H1 (cell line): ENCODE measurements at places on chromosomes 3 and 15. TPM values are rescaled to one million over a fixed set of nuclear protein-coding genes. Genes with fewer than 3 reads are reported as not detected.

DNA sequence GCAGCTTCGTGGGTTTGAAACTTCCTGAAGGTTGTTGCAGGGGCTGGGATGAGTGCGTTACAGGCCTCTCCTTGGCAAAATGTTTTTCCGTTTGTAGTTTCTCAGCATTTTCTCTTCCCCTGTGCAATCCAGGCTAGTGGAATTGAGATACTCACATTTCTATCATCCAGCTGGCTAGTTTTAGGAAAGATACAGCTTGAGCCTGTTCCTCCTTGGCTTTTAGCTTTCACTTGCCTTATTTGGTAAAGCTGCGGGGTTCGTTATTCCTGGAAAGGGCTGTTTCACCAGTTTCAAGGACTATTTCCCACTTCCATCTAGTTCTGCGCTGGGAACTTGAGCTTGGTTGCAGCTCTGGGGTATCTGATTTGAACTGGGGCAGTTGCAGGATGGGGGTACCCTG lies 90.3 kb downstream of the ITPR1 start:
- no peak for DNase-seq

Gene TMEM158
- total RNA-seq: 30.3 and 35.5 TPM in 2 replicates

Gene DYNLT2B
- 9.7 and 10.9 TPM in 2 replicates for total RNA-seq

GRCh38 chr3:159149633-159150032 lies 347.8 kb downstream of the MFSD1 start:
- no peak for DNase-seq

- no peak for DNase-seq
These were observed 440.9 kb downstream of the RBMS3 start for GRCh38 chr3:29721789-29722188.

DNA sequence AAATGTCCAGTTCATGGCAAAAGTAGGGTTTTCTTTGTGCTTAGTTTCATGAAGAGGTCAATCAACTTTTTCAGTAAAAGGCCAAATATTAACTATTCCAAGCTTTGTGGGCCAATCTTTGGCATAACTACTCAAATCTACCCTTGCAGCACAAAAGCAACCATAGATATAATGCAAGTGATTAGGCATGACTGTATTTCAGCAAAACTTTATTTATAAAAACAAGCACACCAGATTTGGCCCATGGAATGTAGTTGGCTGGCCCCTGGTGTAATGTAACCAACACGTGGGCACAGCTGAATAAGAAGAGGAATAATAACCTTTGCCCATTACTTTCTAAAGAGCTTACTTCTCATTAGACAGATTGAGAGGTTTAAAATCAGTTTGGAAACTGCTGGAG lies 50.6 kb downstream of the CASR start:
- DNase-seq: no peak

- no peak for DNase-seq
These were observed 303.6 kb downstream of the LSAMP start for GRCh38 chr3:116141724-116142123.

Gene RTP3
- 0.33 TPM in 1 of 2 replicates, not detected in the other for total RNA-seq

DNA sequence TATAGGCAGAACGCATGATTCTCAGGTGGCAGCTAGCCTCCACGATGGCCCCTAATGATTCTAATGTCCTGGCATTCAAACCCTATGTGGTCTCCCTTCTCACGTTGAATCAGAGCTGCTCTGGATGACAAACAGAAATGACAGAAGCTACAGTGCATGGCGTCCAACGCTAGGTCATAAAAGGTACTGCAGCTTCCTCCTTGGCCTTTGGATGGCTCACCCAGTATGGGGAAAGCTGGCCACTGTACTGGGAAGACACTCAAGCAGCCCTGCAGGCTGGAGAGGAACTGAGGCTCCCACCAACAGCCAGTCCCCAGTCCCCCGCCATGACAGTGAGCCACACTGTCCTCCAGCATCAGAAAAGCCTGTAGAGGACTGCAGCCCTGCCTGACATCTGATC lies 286.3 kb downstream of the FAM43A start:
- DNase-seq: no peak

Gene SEMA6D
- total RNA-seq: 2.2 and 3.7 TPM in 2 replicates

DNA sequence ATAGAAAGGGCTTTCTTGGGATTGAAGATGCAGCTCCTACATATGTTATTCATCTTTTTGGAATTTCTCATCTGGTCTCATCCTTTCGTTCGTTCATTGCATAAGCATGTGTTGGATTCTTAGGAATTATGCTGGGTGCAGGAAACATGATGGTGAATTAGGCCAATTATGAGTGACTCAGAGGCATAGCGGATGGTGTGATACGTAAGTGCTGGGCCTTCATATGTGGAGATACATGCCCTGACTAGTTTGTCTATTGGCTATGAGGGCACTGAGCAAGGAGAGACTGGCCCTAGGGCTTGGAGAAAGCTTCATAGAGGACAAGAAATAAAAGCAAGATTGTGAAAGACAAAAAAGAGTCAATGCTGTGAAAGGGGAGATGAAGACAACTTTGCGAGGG lies 235.1 kb downstream of the MYRIP start:
- no peak for DNase-seq

GRCh38 chr15:89654301-89654761 lies 936 bp downstream of the KIF7 start:
- no peak for DNase-seq

Gene POMGNT2
- 13.6 and 15.6 TPM in 2 replicates for total RNA-seq

DNA sequence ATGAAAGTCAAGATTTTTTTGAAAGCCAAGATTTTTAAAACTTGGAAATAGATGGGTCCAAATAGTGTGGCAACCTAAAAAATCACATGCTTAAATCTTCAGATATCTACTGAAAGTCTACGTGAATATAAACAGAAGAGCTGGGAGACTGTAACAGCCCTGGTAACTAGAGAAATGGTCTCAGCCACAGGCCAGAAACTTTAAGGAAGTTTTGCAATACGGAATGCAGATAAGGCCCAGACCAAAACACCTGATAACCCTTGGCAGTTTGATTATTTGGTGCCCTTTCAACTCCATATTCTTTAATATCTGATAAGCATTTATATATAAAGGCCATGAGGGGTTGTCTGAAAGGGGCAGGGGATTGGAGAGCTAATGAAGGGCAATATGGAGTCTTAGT lies 537.3 kb upstream of the TGFBR2 start:
- no peak for DNase-seq

GRCh38 chr3:30189900-30190299 lies 416.5 kb upstream of the TGFBR2 start:
- no peak for DNase-seq

Gene SERPINI2
- total RNA-seq: 0.25 and 0.26 TPM in 2 replicates

DNA sequence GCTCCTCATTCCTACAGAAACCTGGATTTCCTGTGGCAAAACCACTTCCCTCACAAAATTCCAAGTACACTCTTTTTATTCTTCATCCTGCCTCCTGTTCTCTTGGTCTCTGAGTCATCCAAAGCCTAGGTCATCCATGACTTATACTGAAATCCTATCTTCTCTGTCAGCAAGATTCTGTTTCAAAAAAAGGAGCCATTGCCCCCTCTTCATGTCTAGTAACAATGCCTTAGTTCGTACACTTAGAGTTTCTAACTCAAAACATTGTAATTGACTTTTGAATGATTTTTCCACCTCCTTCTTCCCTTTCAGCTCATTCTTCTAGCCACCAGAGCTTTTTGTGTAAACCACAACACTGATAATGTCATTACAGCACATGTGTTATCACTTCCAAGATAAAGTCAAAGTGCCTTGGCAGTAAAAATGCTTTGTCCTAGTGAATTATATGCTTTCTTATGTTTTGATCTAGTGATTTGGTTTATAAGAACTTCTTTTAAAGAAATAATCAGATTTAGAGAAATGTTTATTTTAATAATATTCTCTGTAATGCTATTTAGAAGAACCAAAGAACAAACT lies 256.5 kb upstream of the NECTIN3 start:
- no peak for DNase-seq

DNA sequence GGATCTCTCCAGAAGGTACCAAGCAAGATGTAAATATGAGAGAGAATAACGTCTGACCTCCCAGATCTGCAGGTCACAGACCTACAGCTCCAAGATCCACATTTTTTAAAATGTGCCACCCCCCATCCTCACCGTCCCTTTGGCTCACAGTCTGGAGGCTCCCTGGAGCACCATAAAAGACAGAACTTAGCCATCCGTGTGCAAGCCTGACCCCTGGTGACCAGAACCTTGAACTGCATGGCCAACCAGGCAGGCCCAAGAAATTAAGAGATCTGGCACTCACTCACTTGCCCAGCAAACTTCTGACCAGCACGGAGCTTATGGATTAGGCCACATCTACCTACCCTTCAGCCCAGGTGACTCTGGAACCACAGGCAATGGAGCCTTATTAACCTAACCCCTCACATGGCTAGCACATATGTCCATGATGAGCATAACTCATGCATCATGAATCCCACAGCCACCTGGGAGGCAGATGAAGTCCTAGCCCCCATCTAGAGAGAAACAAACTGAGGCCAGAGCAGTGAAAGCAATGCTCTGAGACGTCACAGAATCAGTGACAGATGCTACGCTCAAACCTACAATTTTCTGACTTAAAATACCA lies 275.3 kb downstream of the UACA start:
- DNase-seq: peak; percentile 87

Gene SPTBN5
- total RNA-seq: 0.84 and 1.1 TPM in 2 replicates

DNA sequence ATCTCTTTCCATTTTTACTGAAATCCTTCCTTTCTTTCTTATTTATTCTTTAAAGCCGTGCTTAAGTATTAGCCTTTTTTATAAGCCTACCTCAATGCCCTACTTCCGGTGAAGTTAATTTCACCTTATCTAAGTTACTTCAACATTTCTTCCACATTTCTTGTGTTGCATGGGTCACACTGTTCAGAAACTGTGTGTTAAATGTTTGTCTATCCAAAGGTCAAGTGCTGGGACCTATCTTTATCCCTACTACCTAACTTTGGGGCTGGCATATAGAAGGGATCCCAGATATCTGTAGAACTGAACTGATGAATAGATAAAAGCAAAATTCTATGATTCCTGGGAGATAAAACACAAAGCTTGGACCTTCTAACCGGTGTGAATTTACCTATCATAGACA lies 332.3 kb upstream of the SATB1 start:
- no peak for DNase-seq

DNA sequence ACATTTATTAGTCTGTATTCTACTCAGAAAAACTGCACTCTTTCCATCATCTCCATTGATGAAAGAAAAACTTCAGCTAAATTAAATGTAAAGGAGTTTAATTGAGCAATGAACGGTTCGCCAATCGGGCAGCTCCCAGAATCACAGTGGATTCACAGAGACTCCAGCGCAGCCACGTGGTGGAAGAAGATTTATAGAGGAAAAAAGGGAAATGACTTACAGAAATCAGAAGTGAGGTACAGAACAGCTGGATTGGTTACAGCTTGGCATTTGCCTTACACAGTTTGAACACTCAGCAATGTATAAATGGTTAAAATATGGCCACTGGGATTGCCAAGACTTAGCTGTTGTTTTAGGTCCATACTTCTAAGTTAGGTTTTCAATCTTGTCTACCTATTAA lies 2.8 kb upstream of the SUCLG2 start:
- DNase-seq: no peak

- DNase-seq: no peak
These were observed 209.3 kb upstream of the SATB1 start for GRCh38 chr3:18634461-18634860.

Gene CHDH
- 8.9 and 10.3 TPM in 2 replicates for total RNA-seq

Gene LYZL4
- not detected in 2 replicates for total RNA-seq

DNA sequence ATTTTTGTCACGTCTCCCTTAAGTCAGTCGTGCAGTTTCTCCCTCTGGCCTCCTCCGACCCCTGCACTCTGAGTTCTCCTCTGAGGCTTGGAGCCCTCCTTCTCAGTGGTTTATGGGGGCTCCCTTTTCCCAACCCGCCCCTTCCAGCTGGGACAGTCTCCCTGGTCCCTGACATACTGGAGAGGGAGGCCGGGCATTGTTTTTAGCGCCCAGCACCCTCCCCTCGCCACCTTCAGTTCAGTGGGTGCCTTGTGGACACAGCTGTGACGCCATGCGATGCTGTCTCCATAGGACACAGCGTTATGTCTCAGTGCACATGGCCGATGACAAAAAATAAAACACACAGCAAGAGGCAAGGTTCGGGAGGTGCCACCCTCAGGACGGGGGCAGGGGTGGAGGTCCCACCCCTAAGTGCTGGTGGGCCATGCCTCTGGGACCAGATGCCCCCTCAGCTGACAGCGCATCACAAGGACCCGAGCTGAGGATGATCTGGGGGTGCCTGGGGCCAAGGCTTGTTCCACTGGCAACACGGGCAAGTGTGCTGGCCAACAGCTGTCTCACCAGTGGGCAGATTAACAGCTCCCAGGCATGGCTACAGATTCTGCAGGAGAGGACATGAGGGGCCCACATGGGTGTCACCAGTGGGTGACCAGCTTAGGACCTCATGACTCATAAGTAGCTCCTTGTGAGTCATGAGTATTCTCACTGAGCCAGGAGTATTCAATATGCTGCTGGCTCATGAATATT lies 81.6 kb downstream of the PLXNA1 start:
- DNase-seq: no peak

Gene TMEM266
- total RNA-seq: 1.7 and 2.6 TPM in 2 replicates

Gene SEMA3B
- 4.7 and 4.8 TPM in 2 replicates for total RNA-seq

DNA sequence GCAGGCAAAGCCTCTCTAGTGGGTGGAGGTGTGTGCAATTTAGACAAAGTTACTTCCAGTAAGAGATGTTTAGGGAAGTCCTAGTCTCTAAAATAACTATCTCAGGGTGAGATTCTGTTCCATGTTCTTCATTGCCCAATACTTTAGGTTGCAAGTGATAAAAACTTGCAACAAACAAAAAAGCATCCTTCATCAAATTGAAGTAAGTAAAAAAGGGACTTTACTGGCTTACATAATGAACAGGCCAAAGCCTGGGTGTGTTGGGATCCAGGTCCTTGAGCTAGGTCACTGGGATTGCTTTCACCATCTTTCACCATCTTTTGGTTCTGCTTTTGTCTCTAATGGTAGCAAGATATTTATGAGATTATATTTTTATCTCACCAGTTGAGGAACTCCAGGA lies 38.3 kb downstream of the CX3CR1 start:
- DNase-seq: no peak

Gene OXNAD1
- total RNA-seq: 24.8 and 25.2 TPM in 2 replicates

DNA sequence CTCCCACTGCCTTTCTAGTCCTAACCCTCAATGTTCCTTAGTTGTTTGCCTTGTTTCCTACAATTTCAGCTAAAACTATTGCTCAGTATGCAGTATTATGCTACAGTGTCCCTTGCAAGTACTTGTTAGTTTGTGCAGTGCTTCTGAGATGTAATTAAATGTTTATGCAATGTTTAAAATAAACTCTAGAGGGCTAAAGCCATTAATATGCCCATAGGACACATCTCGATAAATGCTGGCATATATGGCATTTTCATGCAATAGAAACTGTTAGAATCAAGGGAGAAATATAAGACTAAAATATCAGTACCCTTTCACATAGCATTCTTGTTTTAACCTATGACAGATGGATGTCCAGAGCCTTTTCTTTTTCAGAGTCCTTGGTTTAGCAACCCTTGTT lies 59.8 kb upstream of the ACKR4 start:
- DNase-seq: no peak

- no peak for DNase-seq
These were observed 66.8 kb downstream of the ABTB1 start for GRCh38 chr3:127739347-127740135.
